Dermis microvascular lymphatic vessel endothelial cell (primary cell): ENCODE measurements at places on chromosomes 16 and 17.
A peak's percentile ranks its signal among the peaks of the same experiment; 100 is the strongest.

- DNase-seq, result no peak
Observed at GRCh38 chr17:27240802-27241155, 53.1 kb upstream of the WSB1 start.

DNA sequence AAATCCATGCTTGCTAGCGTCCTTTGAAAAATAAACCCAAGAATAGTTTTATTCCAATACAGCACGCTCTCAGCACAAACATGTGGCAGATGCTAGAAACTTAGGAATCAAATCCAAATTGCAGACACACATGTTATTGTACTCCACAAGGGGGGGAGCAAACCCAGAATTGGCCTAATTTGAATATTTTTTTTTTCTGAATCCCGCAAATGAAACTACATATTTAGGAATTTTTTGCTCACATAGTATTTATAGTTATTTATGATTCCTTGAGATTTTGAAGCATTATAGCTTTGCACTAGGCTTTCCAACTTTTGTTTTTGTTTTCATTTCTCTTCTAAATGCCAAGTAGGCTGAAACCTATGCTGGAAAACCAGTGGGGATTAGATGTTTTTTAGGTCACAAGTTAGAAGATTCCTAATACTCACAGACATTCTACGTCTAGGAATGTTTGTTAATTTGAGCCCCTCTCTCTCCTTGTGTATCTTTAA lies 59.3 kb upstream of the CDH11 start:
- DNase-seq, result no peak

- DNase-seq, result no peak
Observed at GRCh38 chr17:58947824-58948223, 158.9 kb downstream of the TRIM37 start.

DNA sequence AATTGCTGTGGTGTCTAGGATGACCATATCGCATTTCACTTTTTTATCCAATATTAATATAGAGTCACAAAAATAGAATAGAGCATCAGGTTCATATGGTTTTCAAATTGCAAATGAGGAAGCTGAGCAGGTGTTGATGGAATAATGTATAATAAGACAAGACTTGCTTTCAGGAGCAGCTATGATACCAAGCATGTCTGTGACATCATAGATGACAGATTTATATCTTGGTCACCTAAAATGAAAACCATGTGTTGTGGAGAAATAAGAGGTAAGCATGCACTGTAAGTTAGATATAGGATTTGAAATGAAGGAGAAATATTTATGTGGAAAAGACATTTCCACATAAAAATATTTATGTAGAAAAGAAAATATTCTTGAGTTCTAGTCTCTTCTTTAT lies 8.6 kb downstream of the MEIOC start:
- DNase-seq, result no peak

GRCh38 chr16:78292844-78293380 lies 193.5 kb downstream of the WWOX start:
- DNase-seq, result no peak

GRCh38 chr16:53636978-53637377 lies 66.7 kb downstream of the RPGRIP1L start:
- no peak for DNase-seq

DNA sequence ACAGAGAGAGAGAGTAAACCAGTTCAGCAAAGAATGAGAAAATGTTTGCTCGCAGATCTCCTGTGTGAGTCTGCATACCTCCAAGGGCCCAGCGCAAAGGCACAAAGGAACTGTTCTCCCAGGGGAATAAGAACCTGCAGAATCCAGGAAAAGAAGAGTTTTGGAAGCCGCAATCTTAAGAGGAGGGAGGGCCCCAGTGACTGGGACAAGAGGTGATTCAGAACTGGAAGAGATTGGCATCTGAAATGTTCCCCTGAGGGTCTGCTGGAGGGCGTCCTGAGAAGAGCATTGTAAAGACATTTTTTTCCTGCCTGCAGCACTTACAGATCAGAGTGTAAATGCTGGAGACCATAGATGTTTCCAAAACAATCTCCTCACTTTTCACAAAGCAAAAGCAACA lies 6.1 kb downstream of the ATMIN start:
- no peak for DNase-seq

DNA sequence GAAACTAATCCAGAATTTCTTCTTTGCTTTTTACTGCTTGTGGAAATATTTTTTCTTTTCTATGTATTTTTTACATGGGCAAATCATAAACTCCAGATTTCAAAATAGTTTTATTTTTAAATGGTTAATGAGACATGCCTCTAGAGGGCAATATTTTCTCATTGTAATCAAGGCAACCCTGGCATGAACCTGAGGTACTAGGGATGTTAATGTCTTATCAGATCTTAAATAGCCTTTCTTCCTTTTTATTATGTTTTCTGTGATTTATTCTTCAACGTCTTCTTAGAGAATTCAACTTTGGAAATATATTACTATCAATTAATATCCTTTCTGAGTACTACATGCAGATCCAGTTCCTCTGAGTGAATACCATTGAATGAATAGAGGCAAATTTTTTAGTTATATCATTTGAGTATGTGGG lies 324.7 kb downstream of the BCAS3 start:
- peak; percentile 44 for DNase-seq

GRCh38 chr17:39759204-39759603 lies 21.5 kb downstream of the GRB7 start:
- DNase-seq, result no peak

- DNase-seq, result no peak
Observed at GRCh38 chr17:19703828-19704613, 12.4 kb downstream of the SLC47A2 start.

DNA sequence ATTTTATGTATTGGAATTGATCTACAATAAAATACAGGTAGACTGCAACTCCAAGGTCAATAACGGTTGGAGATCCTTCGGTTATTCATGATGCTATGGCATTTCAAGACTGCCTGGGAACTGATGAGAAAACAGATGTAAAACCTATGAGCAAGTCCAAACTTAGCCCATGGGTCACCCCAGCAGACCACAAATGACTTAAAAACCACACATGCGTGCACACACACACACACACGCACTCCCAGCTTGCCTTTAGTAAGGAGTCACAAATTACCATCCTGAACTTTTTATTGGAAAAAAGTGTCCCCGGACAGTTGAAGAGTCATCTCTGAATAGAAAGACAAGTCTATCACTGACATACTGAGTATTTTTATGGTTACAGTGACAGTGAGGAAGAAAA lies 26.7 kb downstream of the TRIM25 start:
- no peak for DNase-seq

GRCh38 chr16:31453255-31454204 lies 5.8 kb upstream of the ARMC5 start:
- no peak for DNase-seq

DNA sequence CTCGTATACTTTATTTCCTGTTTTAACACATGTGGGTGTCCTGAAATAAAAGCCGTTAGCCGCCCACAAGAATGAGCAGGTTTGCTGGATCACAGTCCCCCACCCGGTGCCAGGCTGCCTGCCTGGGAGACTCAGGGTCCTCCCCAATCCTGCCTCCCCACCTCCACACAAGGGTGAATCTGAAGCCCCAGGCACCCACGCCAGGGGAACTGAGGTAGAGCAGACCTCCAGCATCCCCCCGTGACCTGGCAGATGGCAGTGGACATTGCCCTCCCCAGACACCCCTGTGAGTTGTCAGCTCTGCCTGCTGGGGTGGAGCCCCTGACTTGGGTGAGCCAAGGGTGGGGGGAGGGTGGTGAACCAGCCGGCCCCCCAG lies 114.8 kb downstream of the METRNL start:
- no peak for DNase-seq

- DNase-seq, result peak; percentile 2
Observed at GRCh38 chr17:63740464-63741142, 996 bp downstream of the STRADA start.

GRCh38 chr16:73916829-73917594 lies 379.6 kb upstream of the PSMD7 start:
- DNase-seq, result no peak

GRCh38 chr17:7549401-7550055 lies 670 bp downstream of the TNFSF12 start:
- no peak for DNase-seq

GRCh38 chr16:83248735-83249463 lies 558.9 kb upstream of the HSBP1 start:
- no peak for DNase-seq

DNA sequence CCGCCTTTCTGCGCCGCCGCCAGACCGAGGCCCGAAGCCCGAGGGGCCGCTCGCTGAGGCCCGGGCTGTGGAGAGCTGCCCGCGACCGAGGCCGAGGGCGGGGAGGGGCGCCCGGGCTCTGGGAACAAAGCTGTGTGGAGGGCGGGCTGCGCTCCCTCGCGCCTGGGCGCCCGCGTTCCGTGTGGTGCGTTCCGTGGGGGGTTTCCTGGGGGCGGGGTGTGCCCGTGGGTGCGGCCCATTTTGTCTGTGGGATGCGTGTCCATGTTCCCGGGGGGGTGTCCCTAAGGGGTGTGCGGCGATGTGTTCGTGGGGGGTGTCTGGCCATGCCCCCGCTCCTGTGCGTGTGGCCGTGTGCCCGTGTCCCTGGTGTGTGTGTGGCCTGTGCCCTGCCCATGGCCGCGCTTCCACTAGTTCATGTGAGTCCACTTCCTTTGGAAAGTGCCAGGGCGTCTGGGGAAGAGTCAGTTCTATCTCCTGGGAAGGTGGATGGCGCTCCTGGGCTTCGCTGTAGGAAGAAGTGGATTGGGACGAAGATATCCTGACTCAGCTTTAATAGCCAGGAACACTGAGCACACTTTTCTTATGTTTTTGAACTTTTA lies 520 bp downstream of the JPT2 start:
- peak; percentile 54 for DNase-seq

DNA sequence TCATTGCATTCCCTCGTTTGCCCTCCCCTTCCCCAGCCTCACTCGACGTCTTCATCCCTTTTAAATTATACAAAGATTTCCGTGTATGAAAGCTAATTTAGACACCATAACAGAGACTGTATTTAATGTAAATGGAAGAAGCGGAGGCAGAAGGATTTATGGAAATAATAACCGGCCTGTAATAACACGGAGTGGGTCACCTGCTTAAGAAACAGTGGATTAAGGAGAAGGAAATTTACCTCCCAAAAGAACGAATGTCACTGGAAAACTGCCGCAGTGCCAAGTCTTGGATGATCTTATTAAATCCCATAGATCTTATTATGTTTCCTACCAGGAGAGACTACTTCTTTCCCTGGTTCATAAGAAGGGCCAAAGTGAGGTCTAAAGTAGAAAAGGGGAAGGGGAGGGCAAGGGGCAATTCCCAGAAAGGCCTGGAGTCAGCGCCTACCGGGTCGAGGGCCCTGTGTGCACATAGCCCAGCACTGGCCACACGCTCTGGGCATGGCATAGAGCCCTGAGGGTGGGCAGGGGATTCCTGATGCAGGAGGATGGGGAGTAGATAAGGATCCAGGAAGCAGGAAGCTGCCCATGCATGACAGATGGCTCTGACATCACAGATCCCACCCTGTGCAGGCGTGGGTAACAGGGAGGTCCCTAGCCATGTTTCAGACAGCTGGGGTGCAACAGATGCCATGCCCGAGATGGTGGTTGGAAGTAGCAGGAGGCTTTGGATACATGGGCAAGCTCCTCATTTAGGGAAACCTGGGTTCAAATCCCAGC lies 56.2 kb upstream of the RPL38 start:
- DNase-seq, result no peak

DNA sequence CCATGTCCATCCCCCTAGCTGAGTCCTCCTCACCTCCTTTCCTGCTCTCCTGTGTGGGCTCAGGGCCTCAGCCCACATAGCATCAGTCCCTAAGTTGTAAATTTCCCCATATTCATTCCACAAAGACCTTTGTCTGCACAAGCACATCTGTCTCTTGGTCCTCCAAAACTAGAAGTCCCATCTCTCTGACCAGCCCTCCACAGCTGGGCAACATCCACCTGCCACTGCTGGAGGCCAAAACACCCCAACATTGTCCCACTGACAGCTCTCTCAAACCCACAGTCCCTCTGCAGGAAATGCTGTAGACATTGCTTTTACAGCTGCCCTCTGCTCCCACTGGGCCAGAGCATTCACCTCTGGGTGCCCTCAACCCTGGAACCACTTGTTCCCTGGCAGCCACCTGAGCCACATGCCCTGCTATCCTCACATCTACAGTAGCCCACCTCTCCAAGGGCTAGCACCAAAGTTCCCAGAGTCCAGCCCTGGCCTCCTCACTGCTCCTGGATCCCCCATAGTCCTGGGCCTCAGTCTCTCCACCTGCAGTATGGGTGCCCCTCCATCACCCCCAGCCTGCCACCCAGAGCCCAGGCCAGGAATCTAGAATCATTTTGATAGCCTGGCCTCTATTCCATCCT lies 1722.7 kb downstream of the TP53TG3F start:
- DNase-seq, result no peak

DNA sequence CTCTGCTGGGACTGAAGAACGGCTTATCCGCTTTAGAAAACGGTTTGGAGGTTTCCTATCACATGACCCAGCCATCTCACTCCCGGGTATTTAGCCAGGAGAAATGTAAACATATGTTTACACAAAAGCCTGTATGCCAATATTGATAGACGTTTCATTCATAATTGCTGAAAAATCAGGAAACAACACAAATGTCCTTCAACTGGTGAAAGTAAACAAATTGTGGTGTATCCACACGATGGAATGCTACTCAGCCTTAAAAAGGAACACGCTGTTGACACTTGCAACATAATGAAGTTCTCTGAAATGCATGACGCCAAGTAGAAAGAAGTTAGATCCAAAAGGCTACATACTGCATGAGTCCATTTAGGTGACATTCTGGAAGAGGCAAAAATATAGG lies 157.6 kb downstream of the SLC39A11 start:
- no peak for DNase-seq

DNA sequence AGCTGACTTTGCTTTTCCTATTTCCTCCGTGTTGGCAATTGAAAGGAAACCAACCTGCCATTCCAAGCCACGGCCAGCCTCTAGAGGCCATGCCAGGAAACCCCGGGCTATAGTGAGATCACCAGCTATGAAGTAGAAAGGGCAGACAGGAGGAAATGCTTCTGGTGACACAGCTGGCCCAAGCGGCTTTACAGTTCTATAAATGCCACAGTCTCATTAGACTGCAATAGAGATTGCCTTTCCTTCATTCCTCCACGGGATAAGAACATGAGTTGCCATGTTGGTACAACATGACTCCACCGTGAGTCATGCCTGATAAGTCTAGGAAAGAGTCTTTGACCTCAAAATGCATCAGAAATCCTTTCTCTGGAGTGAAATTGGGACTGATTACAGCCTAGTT lies 384.9 kb downstream of the GRIN2A start:
- no peak for DNase-seq

DNA sequence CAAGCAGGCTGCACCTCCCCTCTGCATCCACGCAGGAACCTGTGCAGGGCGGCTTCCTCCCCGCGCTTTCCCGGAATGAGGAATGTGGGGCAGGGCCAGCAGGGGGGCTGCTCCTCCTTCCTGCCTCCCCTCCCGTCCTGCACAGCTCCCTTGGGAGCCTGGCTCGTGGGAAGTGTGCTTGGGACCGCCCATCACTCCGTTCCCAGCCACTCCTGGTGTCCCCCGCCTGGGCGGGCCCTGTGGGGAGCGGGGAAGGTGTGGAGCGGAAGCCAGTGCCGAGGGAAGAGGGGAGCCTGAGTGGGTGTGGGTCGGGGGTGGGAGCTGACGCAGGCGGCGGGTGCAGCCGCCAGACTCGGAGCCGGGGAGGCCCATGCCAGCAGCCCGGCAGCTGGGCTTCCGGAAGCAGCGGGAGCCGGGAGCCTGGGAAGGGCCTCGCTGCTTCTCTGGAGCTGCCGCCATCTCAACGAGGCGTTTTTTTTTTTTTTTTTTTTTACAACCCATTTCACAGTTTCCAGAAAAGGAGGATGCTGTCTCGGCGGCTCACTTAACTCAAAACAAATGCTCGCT lies 24.1 kb downstream of the BAHCC1 start:
- peak; percentile 87 for DNase-seq

- DNase-seq, result no peak
Observed at GRCh38 chr17:4194796-4195195, 51.8 kb downstream of the CYB5D2 start.

- DNase-seq, result no peak
Observed at GRCh38 chr16:79897104-79897452, 296.5 kb upstream of the MAF start.
